ENCODE measurements at places on chromosomes 3 and 15.

DNA sequence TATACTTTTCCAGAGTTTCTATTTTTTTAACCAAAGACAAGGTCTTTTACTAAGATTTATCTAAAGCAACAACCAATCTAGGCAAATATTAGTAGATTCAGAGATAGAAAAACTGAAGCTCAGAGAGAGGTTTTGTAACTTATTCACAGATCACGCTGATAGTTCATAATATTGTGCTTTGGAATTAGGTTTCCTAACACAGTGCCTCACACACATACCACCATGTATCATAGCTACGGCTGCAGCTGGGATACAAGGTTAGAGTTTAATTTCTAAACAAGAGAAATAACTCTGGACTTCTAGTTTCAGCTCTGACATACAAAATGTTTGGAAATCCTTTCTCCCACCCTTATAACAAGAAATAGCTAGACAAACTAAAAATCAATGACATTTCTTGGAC, 565.7 kb downstream of the PYDC2 start:
- DNase-seq, result no peak

DNA sequence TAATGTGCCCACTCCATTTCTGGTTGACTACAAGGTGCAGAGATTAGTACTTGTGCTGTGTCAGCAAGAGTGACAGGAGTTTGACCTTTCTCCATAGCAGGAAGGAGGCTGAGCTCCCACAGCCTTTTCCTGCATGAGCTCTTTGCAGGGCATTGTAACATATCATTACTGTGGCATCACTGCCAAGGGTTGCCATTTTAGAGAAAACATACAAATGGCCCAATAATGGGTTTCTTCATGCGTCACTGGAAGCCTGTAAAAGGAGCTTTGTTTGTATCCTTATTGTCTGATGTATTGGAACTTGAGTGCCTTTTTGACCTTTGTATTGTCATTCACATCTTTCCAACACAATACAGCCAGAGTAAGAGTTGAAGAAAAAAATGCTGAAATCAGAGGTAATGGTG, 323.0 kb upstream of the CDIN1 start:
- DNase-seq, result no peak

DNA sequence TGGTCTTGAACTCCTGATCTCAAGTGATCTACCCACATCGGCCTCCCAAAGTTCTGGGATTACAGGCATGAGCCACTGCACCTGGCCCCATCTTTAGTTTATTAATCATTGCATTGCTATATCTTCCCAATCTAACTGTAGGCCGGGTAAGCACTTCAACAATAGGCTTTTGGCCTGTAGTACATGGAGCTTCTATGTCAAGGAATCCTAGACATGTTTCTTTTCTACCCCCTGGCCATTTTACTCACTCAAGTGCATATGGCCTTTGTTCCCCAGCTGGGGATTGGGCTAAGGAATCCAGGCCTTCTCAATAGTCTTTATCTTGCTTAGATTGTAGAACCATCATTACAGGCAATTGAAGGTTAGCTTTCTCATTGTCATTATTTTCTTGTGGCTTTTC, 122.3 kb upstream of the MBNL1 start:
- no peak for DNase-seq

DNA sequence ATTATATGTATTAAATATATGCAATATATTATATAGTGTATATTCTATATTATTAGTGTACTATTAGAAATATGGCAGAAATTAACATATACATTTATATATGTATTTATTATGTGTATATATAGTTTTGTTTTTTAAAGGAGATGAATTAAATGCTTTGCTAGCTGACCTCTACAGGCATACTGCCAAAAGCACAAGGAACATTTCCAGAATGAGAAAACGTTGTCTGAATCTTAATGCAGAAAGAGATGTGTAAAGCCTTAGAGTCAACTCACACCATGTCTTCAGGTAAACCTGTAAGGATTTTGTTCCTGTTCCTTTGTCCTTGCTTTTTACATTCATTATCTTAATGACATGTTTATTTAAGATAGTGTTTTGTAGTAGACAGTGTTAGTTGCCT, 111.9 kb downstream of the ST8SIA2 start:
- DNase-seq, result no peak

DNA sequence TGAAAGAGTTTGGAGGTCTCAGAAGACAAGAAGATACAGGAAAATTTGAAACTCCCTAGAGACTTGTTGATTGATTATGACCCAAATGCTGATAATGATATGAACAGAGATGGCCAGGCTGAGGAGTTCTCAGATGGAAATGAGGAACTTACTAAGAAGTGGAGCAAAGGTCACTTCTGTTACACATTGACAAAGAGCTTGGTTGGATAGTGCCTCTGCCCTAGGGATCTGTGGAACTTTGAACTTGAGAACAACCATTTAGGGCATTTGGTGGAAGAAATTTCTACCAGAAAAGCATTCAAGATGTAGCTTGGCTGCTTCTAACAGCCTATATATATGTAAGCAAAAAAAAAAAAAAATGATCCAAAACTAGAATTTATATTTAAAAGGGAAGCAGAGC, 48.9 kb upstream of the NAALADL2 start:
- DNase-seq, result no peak

GRCh38 chr15:86229936-86230335, 150.3 kb downstream of the AGBL1 start:
- DNase-seq, result no peak

DNA sequence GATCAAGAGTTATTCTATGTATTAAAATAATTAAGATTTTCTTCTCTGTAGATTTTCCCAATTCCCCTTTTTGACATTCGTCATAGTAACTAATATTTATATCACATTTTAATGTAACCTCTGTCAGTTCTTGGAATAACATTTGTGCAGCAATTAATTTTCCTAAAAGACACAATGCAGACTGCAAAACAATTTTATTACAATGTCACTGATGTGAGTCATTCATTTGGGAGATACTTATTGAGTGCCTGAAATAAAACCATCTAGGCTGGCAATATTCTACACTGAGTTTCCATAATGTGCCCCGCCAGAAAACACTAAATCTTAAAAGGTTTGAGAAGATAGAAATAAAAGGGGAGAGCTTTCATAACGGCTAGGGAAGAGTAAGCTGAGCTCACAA, 6.7 kb upstream of the USP13 start:
- no peak for DNase-seq

- no peak for DNase-seq
Measured at GRCh38 chr3:15313461-15313860, 18.9 kb downstream of the SH3BP5 start.

DNA sequence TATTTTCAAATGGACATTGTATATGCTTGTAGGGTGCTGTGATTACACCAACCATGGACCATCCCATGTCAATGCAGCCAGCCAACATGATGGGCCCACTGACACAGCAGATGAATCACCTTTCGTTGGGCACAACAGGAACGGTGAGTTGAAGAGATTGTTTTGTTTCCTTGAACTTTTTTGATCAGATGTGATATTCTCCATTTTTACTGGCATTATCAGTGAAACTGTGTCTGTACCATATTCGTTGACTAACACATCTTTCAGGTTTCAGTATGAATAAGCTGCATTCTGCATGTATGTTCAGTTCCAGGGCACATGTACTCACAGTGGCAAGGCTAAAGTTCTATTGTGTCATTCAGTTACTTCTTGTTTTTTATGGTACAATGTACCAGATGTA, 655.2 kb downstream of the RBMS3 start:
- DNase-seq, result no peak

DNA sequence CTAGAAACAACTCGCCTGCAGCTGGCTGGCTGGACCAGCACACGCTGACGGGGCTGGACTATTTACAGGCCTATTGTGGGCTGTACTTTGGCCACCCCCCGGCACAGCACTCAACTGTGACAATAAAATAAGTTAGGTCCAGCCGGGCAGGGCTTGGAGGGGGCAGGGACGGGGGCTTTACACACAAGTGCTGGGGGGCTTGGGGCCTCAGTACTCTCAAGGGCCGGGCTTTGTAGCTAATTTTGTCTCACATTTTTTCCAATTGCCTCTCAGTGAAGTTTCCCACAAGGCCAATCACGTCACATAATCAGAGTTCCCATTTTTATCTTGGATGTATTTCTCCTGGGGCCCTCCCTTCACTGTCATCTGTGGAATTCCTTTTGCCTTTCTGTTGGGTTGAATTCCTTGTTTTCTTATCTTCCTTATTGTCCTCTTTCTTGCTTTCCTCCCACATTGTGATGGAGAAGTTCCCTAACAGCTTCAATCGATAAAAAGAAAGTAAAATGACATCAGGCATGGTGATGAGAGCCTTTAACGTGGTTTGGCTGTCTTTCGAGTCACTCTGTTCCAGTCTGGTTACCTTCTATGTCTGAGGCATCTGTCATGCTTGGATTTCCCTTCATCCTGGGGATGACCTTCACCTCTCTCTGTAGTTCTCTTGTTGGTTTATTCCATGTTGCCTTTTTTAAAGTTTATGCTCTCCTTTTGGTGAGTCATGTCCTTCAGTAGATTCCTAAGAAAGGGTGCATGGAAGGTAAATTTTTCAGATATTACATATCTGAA, 44.1 kb upstream of the CMTM7 start:
- DNase-seq, result no peak

DNA sequence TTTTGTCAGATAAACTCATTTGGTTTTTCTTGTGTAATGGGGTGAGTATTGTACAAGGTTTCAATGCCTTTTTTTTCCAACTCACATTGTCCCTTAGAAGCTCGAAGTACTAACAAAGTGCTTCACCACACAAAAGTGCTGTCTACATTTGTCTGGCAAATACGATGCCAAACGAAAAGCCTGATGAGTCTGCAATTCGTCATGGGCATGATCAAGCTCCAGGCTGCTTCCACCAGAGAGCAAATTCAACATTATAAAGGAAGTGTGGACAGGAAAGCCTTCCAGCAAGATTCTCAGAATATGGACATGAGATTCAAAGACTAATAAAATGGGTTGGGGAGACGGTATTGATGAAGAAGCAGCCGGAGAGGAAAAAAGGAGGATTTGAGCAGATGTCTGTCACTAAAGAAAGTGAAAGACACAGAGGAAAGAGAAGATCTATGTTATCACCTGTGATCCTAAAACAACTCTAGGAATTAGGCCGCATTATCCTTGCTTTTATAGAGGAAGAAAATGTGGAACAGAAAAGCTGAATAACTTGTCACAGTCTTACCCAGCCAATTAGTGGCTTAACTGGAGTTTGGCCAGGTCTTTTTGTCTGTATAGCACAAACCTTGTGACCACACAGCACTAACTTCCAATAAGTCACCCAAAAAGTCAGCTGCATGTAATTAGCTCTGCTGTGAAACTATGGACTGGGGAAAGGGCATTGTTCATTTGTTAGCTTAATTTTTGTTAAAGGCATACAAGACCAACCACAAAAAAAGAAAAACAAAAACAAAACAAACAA, 494.8 kb downstream of the FHIT start:
- no peak for DNase-seq

GRCh38 chr3:29281094-29281343, 148 bp downstream of the RBMS3 start:
- no peak for DNase-seq

- peak; percentile 93 for DNase-seq
Measured at GRCh38 chr3:138774529-138775253, 60.0 kb downstream of the PIK3CB start.

DNA sequence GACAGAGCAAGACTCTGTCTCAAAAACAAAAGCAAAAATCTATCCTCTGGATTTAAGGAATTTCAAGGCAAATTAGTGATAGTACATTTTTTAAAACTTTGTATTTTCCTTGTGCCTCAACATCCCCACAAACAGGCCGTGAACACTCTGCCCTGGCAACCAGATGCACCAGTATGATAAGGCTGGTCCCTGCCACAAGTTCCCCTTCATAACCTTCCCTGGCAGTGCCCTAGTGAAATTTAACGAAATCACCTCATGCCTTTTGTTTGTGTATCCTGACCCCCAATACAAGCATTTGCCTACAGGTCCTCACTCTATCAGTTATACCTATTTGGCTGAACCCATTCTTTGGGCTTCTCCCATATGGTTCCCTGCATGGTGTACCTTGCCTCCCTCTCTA, 107.4 kb upstream of the FLNB start:
- DNase-seq, result no peak

DNA sequence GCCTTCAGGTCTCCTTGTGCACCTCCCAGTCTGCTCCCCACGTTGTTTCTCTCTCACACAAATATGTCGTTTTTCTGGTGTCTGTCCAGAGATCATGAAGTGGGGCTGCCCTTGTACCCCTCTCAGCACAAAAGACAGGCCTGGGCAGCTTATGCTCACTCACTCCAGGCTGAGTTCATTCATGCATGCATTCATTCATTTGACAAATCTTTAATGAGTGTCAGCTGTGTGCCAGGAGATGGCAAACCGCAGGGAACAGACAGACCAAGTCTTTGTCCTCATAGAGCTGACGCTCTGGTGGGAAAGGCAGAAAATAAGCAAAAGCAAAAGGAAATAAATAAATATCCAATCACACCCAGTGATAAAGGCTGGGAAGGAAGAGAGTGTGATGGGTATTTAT, 7.6 kb upstream of the TRH start:
- DNase-seq, result no peak

GRCh38 chr3:25888892-25889524, 99.1 kb downstream of the OXSM start:
- DNase-seq, result no peak

DNA sequence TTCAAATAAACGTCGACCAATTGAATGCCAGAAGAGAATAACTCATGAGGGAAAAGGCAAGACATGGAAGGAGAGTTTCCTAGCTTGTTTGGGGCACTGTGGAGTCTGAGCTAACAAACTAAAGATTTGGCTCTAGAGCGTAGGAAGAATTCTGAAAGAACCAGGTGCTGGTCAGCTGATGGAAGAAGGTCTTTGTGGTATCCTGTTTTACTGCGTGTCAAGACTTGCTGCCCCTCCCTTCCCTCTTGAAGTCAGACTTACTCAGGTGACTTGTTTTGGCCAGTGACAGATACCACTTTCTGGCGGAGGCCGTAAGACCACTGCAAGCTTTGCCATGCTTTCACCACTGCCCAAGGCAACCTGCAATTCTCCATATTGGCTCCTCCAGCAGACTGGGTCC, 673 bp upstream of the HCLS1 start:
- no peak for DNase-seq

DNA sequence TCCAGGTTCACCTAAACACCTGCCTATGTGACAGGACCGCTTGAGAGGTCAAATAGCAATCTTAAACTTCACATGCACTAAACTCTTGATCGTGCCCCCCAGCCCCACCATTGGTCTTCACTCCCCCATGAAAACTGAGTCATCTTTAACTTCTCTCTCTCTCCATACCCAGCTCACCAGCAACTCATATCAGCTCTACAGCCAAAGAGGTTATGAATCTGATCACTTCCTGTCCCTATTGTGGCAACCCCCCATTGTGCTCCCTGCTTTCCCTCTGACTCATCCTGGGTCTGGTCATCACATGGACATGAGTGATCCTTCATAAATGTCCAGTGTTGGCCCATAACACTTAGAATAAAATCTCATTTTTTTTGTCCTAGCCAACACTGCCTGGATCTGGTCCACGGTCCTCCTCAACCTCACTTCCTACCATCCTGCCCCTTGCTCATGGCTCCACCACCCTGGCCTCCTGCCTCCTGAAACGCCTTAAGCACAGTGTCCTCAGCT, 103.4 kb upstream of the HACD2 start:
- DNase-seq, result no peak

GRCh38 chr3:2099779-2100191, 1.1 kb downstream of the CNTN4 start:
- DNase-seq, result no peak
